ENCODE measurements at places on chromosomes 11 and 22.

DNA sequence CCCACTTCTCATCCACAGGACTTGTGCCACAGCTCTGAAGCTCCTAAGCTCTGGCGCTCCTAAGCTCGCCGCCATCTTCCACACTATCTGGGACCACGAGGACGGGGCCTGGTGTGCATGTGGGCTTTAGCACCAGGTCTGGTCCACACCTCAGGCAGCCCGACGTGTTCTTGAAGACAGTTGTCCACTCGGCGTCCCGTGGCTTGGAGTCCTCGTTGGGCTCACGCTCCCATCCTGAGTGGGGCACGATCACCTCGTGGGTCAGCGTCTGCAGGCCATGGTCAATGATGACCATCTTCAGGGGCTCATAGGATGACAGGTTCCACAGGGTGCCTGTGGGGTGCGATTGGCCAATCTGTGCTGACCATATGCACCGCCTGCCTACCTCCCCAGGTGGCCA lies 37.1 kb upstream of the TXNRD2 start:
- no peak for DNase-seq

GRCh38 chr11:16043617-16044016 lies 312.7 kb downstream of the SOX6 start:
- DNase-seq: no peak

DNA sequence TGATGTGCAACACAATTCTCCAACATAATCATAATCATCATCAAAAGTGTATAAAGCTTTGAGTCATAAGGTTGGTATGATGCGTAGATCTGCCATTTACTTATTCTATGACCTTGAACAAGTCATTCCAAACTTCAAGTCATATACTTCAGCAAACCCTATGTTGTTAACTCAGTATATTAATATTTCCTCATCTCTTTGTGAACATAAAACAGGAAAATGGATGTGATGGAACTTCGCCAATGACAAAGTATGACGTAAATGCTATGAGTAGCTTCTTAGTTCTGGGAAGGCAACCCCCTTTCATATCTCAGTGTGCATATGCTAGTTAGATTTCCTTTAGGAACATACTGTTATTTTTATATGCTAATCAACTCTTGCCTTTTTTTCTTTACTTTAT lies 102.7 kb upstream of the ANO3 start:
- no peak for DNase-seq

- no peak for DNase-seq
These were observed 78.7 kb downstream of the HORMAD2 start for GRCh38 chr22:30158744-30159500.

GRCh38 chr22:22378446-22379415 lies 129.8 kb downstream of the ZNF280B start:
- no peak for DNase-seq

GRCh38 chr11:17531071-17531600 lies 13.1 kb downstream of the USH1C start:
- DNase-seq: no peak

All from NCI-H82 (cell line).